Left kidney (tissue), 8 donors: ENCODE measurements at places on chromosomes 1 and 21. TPM values are rescaled to one million over a fixed set of nuclear protein-coding genes. Genes with fewer than 3 reads are reported as not detected.
A peak's percentile ranks its signal among the peaks of the same experiment; 100 is the strongest.

DNA sequence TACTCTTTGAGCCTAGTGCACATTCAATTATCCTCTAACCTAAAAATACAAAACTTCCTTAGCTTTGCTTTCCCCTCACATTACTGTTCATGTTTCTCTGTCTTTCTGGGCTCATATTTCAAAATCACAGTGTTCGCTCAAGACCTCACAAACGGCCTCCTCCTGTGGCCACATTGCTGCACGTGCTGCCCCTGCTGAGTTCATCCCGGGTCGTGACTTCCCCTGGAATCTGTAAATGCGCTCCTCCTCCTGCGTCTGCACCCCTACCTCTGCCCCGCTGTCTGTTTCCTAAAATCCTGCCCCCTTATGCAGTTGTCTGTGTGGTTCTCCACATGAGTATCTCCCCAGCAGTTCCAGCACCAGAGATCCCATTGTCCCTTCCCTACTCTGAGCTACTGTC is 45.5 kb upstream of the RAVER2 start:
- no peak for DNase-seq

The C1QB gene
- 5.3 TPM for polyA plus RNA-seq

DNA sequence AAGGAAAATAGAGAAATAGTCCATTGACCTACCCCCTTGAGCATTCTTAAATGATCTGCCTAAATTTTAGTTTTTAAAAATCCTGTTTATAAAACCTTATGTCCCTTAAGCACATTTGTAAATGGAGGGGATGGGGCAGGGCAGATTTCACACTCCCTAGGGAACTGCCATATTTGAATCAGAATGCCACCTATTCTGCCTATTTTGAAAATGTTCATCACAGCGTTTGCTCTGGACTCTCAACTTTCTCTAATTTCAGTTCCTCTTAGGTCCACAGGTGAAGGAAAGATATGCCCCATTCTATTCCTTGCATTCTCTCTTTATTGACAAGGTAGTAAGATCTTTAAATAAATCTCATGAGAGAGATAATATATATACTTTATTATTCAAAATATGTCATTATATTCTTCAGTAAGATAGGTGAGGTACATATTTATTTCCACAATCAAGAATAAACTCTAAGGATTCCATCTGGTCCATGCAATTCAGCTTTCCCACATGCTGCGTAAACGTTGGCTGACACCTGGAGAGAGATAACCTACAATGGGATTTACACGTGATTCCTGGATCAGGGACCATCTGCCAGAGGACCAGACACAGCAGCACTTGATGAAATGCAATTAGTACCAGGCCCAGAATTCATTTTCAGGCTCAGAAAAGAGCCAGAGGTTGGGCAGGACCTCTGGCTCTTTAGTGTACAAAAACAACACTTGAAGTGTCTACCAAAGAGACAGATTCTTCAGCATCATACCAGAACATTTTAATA is 1.2 kb upstream of the LPGAT1 start:
- no peak for DNase-seq

- DNase-seq: no peak
Measured at GRCh38 chr1:194103516-194104246, 917.3 kb upstream of the B3GALT2 start.

- DNase-seq: no peak
Measured at GRCh38 chr1:81717230-81717629, 83.5 kb upstream of the ADGRL2 start.

The PTPRC gene
- 4.6 TPM for polyA plus RNA-seq

- no peak for DNase-seq
Measured at GRCh38 chr1:233033361-233033760, 83.0 kb downstream of the NTPCR start.

DNA sequence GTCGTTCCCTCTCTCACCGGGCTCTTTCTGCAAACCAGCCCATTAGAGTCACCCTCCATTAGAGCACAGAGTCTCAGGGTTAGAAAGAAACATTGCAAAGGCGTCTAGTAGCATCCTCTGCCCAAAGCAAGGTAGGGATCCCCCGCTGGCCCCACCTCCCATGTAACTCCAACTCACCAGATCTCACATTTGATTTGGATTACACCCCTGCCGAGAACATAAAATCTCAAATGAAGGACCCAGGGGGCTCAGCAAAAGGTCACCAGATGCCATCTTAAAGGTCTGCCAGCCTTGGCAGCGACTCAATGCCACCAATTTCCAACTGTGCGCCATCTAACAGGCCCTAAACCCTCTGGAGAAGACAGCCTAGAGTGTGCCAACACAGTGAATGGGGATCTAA is 14.1 kb downstream of the C1orf87 start:
- no peak for DNase-seq

DNA sequence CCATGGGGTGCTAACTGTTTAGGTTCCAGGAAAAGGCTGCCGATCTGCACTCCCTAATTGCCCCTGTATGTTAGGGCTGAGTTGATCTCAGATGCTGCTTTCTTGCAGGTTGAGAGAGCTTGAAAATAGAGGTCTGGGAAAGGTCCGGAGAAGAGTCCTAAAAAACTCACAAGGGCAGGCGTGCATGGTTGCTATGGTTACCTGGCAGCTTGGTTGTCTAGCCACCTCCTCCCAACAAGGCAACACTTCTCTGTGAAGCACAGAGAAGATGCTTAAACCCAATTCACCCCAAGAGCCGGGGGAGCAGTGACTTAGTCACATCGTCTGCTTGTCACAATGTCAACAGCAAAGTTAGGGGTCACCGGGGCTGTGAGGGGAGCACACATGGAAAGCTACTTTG is 31.0 kb upstream of the LRRC52 start:
- no peak for DNase-seq

The FNDC5 gene
- polyA plus RNA-seq: 44.6 TPM

The KCND3 gene
- polyA plus RNA-seq: 1.8 TPM

DNA sequence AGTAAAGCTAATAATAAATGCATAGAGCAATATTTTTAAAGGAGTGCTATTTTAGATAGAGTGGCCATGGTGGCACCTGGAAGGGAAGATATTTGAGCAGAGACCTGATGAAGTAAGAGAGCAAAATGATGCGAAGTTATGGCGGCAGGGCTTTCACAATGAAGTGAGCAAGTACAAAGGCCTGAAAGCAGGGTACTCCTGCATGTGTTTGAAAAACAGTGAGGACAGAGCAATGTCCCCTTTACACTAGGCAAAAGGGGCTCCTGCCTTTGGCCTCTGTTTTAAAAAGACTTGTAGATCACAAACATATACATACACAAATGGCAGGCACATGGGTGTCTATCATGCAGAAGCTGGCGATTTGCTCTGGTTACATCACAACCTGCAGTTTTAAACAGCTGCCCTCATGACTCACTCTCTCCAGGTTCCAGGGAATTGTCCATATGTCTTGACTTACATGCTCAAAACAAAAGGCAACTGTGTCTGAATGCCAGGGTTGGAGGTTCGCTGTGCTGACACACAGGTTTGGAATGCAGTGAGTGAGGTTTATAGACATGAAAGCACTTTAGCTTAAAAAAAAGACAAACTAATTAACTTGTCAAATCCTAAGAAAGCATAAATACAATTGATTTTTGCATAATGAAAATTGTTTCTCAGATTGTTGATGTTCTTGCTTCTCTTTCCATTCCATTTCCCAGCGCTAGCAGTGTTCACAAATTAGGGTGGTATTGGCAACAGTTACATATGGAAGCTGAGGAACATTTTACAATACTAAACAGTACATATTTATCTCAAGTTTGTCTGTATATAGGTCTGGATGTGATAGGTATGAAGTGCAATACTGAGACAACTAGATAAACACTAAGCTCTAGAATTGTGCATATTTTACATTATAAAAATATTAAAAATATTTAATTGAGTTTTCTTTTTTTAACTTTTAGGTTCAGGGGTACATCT is 313.9 kb downstream of the BARHL2 start:
- no peak for DNase-seq

GRCh38 chr1:243672539-243673074 is 177.4 kb downstream of the AKT3 start:
- DNase-seq: no peak

DNA sequence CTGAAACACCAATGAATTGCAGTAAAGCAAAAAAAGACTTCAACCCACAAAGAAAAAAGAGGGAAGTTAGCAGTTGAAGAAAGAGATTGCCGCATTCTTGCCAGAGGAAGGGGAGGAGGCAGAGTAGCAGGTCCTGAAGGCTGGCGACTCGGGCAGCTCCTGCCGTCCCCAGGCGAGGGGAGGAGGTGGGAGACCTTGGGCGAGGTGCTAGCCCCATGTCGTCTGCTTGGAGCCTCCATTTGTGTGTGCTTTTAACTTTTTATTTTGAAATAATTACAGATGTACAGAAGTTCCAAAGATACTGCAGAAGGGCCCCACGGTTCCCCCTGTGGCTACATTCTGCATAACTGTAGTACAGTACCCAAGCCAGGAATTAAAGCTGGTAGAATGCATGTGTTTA is 6.7 kb downstream of the TRPM2 start:
- no peak for DNase-seq

The DAB1 gene
- 9.1 TPM for polyA plus RNA-seq

DNA sequence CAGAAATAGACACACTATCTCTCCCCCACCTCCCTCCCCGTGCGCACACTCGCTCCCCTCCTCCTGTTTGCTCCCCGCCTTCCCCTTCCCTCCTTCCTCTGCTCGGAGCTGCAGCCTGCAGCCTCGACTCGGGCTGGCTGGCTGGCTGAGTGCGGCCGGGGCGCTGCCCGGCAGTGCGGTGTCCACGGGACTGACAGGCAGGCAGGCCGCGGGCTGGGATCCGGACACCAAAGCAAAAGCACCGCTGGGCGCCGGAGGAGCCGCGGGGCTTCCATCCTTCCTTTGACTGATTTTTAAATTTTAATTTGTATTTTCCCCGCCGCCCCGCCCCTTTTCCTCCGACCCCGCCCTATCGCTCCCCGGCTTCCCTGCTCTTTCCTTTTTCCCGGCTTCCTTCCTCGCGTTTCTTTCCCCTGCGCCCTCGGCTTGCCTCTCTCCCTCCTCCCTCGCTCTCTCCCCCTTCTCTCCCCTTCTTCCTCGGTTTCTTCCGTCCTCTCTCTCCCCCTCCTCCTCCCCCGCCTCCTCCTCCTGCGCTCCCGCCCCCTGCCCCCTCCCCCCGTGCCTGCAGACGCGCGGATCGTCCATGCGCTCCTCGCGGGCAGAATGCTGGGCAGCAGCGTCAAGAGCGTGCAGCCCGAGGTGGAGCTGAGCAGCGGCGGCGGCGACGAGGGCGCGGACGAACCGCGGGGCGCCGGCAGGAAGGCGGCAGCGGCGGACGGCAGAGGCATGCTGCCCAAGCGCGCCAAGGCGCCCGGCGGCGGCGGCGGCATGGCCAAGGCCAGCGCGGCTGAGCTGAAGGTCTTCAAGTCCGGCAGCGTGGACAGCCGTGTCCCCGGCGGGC is 109.4 kb downstream of the NAV1 start:
- peak; percentile 53 for DNase-seq

DNA sequence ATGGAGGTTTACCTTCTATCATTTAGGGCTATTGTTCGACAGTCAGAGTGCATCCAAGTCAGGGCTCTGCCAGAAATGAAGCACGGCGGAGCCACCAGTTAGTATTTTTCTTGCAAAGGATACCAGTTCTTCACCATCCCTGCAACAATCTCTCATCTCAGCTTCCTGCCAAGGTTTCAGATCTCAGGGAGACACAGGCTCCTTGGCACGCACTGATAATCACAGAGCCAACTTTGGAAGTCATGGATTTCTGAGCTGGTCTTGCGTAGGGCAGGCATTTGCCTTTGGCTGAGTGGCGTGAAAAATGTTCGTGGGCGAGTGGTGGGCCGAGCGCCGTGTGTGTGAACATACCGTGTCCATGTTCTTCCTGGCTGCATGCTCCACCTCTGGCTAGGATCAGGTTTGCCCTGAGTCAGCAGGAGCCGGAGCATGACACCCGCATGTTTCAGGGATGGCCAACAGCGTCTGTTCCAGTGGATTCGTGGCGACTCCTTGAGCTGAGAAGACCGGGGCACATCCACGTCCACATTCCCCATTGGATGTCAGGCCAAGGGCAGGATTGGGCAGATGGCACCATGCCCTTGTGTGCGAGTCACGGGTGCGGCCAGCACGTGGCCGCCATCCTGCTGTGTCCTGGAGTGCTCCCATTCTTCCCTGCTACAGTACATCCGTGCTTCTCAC is 118.5 kb upstream of the C1orf174 start:
- peak; percentile 27 for DNase-seq

- DNase-seq: no peak
Measured at GRCh38 chr1:12153181-12153785, 13.5 kb upstream of the TNFRSF1B start.

DNA sequence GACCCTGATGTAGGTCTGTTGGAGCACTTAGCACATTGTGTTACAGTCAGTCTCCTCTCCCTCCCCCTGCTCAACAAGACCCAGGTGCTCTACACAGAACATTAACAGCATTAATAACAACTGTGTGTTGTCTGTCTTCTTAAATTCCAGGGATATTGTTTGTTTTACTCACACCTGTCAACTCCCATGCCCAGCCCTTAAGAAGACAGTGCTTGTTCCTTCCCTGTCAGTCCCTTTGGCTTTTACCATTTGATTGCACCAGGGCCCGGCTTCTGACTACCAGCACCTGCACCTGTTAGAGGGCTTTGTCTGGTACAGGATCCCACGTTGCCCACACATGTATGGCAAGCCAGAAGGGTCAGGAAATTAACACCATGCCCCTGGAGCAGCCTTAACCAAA is 11.7 kb downstream of the RIMKLA start:
- no peak for DNase-seq

DNA sequence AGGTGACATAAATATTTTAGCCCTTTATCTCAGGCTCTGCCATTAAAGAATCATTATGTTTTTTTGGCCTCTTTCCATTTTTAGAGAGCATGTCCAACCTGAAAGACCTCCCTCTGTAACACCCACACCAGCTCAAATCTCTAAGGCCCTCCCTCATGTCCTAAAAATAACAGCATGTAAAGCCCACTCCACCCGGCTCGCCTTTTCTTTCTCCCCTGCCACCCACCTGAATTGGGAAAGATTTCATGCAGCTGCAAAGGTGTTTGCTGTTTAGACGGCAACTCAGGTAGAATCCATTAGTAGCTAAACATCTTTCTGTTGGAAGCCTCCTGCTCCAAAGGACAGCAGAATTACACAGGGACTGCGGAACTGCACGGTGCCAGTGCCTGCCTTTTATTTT is 79.9 kb downstream of the DMRTA2 start:
- DNase-seq: no peak

The SEC16B gene
- 4.1 TPM for polyA plus RNA-seq

The LCE1A gene
- not detected for polyA plus RNA-seq

The HSD3B1 gene
- polyA plus RNA-seq: 0.78 TPM
